ENCODE measurements at places on chromosomes 5 and 9.

DNA sequence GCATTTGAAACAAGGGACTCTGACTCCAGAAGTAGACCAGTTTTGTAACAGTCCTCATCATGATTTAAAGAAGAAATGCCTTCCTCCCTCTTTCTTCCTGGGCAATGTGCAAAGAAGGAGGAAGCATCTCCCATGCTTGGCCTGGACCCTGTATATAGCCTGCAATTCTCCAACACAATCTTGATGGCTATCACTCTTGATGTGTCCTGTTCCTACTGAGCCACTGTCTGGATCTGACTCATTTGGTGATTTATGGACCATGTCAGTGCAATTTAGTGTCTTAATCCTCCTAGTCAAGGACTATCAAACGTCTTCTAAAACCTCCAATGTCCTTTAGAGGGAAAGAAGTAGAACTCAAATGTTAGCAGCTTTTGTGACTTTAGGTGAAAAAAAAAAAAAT is 697.3 kb downstream of the TLR4 start:
- DNase-seq, result no peak

- no peak for DNase-seq
Observed at GRCh38 chr5:139847790-139848507, 52.3 kb downstream of the PSD2 start.

GRCh38 chr5:168327451-168327850 is 36.0 kb downstream of the WWC1 start:
- DNase-seq, result no peak

DNA sequence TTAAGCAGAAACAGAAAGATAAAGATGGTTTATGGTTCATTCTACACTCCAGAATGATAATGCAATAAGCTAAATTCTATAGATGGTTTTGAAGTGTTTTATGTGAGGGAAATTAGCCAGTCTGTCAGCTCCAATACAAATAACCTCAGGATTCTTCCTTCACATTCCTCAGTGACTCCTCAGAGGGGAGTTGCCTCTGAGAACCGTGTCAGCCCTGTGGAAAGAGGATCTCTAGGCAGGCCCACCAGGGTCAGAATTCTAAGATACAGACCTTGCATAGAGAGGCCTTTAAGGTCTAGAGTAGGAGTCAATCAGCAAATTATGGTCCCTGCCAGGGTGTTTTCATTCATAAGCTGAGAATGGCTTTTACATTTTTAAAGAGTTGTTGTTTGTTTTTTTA is 26.6 kb downstream of the RUSC2 start:
- no peak for DNase-seq

All from NCI-H1694 (cell line).